Caco-2 (cell line): ENCODE measurements at places on chromosomes 6 and 20. TPM values are rescaled to one million over a fixed set of nuclear protein-coding genes. Genes with fewer than 3 reads are reported as not detected.

The DCDC2 gene
- 175 and 191 TPM in 2 replicates for total RNA-seq

GRCh38 chr6:45009576-45009975 is 318.6 kb upstream of the RUNX2 start:
- no peak for DNase-seq

GRCh38 chr6:128993166-128993565 is 110.2 kb downstream of the LAMA2 start:
- no peak for DNase-seq

- DNase-seq = peak; percentile 14
These were observed 272.7 kb upstream of the FOXQ1 start for GRCh38 chr6:1039191-1039590.

- peak; percentile 50 for DNase-seq
These were observed 107.4 kb downstream of the SCML4 start for GRCh38 chr6:107716688-107717089.

The MUCL3 gene
- 0.16 TPM in 1 of 2 replicates, not detected in the other for total RNA-seq
